ENCODE measurements at places on chromosomes 11 and 22. TPM values are rescaled to one million over a fixed set of nuclear protein-coding genes. Genes with fewer than 3 reads are reported as not detected.

- H3K36me3 ChIP-seq = no peaks in the 10 kb centered on the region
- peaks cover 13% of the 10 kb centered on the region for H3K27me3 ChIP-seq
- no peak overlapping the region for H3K4me3 ChIP-seq
- no peak overlapping the region for H3K27ac ChIP-seq
Observed at GRCh38 chr11:17613983-17614382, 66.9 kb downstream of the OTOG start.

DNA sequence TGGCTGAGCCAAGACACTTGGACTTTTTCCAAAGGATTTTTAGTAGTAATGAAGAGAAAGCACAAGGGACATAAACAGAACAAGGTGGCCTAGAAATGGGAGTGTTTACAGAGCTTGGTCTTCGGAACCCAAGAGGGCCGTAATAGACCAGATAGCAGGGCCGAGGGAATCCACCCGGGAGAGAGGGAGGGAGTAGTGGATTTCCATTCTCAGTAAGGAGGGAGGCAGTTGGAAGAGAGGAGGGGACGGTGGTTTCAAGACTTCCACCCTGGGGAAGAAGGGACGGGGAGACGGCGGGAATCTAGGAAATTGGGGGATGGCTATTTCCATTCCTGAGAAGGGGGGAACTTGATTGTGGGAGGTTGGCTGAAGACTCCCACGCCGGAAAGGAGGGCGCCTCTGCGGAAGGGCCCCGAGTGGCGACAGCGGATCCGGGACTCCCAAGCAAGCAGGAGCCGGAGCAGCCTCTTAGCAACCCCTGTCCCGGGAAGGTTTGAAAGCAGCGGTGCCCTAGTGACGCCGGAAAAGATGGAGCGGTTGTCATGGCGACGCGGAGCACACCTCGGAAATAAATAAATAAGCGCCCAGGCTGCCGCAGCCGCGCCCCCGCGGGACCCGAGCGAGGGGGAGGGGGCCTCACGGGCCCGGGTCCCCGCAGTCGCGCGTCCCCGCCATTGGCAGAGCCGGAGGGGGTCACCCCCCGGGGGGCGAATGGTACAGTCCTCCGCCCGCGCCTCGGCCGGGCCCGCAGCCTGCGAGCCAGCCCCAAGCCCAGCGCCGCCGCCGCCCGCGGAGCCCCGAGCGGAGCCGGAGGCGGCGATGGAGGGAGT is 31.6 kb downstream of the EIF3F start:
- peak overlapping the region; percentile 75 for H3K4me3 ChIP-seq
- no peak overlapping the region for H3K27ac ChIP-seq
- peak; percentile 77 for DNase-seq
- peaks cover 68% of the 10 kb centered on the region for H3K27me3 ChIP-seq
- no peaks in the 10 kb centered on the region for H3K36me3 ChIP-seq

GRCh38 chr11:109062445-109062844 is 359.5 kb upstream of the C11orf87 start:
- H3K4me1 ChIP-seq = no peaks in the 10 kb centered on the region
- no peaks in the 10 kb centered on the region for H3K36me3 ChIP-seq
- H3K27ac ChIP-seq = no peak overlapping the region
- H3K27me3 ChIP-seq = no peaks in the 10 kb centered on the region
- H3K4me3 ChIP-seq = no peak overlapping the region

TPST2 gene
- total RNA-seq = 39.9 TPM

DNA sequence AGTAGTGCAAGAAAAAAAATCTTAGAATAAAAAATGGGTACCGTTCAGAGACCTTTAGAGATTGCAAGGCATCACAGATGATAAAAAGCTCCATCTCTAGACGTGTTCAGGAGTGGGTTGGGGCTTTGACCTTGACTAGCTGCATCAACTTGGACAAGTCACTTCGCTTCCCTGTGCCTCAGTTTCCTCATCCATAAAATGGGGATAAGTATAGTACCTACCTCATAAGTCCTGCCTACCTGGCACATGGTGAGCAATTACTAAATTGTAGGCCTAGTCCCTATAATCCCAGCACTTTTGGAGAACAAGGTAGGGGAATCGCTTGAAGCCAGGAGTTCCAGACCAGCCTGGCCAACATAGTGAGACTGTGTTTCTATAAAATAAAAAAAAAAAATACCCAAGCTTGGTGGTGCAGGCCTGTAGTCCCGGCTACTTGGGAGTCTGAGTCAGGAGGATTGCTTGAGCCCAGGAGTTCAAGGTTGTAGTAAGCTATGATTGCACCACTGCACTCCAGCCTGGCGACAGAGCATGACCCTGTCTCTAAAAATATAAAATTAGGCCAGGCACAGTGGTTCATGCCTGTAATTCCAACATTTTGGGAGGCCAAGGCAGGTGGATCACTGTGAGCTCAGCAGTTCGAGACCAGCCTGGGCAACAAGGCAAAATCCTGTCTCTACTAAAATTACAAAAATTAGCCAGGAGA is 6.0 kb upstream of the F2 start:
- H3K36me3 ChIP-seq = no peaks in the 10 kb centered on the region
- H3K27me3 ChIP-seq = no peaks in the 10 kb centered on the region
- DNase-seq = no peak
- H3K4me1 ChIP-seq = no peaks in the 10 kb centered on the region
- no peak overlapping the region for H3K4me3 ChIP-seq

GRCh38 chr11:44709966-44710365 is 16.8 kb upstream of the TSPAN18 start:
- DNase-seq = no peak
- H3K27ac ChIP-seq = peak overlapping the region; percentile 32
- no peak overlapping the region for H3K4me3 ChIP-seq

DNA sequence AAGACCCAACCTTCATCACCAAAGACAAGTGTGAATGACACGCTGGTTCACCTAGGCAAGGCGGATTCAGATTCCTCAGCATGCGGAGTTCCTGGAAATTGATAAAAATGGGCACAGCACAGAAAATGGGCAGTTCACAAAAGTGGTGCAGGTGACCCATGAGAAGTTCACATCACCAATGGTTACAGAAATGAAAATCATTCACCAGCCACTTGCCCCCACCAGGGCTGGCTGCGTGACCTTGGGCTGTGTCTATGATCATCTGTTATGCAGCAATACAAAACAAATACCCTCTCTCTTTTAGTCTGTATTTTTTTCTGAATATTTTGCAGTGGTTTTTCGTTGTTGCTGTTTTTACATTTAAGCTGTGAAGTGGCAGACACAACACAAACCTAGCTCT is 415.9 kb downstream of the TBC1D22A start:
- H3K27me3 ChIP-seq = no peaks in the 10 kb centered on the region
- H3K4me3 ChIP-seq = no peak overlapping the region
- no peak for DNase-seq
- H3K4me1 ChIP-seq = no peaks in the 10 kb centered on the region
- no peak overlapping the region for H3K27ac ChIP-seq

NOX4 gene
- total RNA-seq = 12.7 TPM

- no peak overlapping the region for H3K27ac ChIP-seq
- peaks cover 6% of the 10 kb centered on the region for H3K4me1 ChIP-seq
- no peaks in the 10 kb centered on the region for H3K36me3 ChIP-seq
- no peak for DNase-seq
- no peaks in the 10 kb centered on the region for H3K27me3 ChIP-seq
Observed at GRCh38 chr11:26909991-26910591, 83.8 kb upstream of the FIBIN start.

GRCh38 chr11:28679795-28680468 is 571.7 kb downstream of the METTL15 start:
- no peaks in the 10 kb centered on the region for H3K4me1 ChIP-seq
- no peaks in the 10 kb centered on the region for H3K36me3 ChIP-seq
- H3K27me3 ChIP-seq = no peaks in the 10 kb centered on the region
- no peak overlapping the region for H3K4me3 ChIP-seq
- H3K27ac ChIP-seq = no peak overlapping the region

DNA sequence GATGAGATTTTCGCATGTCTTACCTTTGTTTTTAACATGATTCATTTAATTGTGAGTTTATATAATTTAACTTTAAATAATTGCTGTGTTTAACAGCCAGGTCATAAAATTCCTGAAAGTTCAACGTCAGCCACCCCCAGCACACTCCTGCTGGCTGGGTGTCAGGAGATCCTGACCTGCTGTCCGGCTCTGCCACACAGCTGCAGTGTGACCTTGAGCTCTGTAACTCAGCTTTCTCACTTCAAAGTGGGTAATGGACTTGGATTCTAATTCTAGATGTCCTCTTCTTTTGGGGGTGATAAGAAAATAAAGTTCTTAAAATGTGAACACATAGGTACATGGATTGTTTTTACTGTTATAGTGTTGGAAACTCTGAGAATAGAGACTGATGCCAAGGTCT is 10.9 kb downstream of the VPS26B start:
- no peaks in the 10 kb centered on the region for H3K4me1 ChIP-seq
- no peak overlapping the region for H3K4me3 ChIP-seq
- no peaks in the 10 kb centered on the region for H3K36me3 ChIP-seq
- DNase-seq = no peak
- no peaks in the 10 kb centered on the region for H3K27me3 ChIP-seq
- H3K27ac ChIP-seq = no peak overlapping the region

DNA sequence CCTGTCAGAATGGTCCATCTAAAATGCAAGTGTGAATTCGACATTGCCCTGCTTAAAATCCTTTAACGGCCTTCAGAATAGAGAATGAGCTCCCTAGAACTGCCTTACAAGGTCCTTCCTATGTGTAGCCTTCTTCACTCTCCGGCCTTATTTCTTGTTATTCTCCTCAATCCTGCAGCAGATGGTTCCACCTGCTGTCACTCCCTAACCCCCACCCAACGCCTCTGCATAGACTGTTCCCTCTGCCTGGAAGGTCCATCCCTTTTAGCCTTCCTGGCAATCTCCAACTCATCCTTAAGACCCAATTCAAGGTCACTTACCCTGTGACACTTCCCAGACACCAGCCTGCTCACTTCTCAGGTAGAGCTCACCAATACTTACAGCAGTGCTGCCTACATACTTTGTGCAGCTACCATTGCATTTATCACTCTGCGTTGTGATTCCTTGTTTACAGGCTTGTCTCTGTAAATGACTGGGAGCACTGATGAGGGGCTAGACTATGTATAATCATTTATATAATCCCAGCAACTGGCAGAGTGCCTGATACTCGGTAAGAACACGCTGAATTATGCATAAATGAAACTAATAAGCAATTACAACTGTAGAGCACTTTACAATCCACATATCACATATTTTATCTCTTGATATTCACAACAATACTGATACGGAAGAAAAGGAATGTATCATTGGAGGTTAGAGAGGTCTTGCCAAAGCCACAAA is 58.9 kb downstream of the CLPB start:
- no peak for DNase-seq
- H3K36me3 ChIP-seq = no peaks in the 10 kb centered on the region
- no peaks in the 10 kb centered on the region for H3K4me1 ChIP-seq
- no peaks in the 10 kb centered on the region for H3K27me3 ChIP-seq
- H3K27ac ChIP-seq = no peak overlapping the region
- no peak overlapping the region for H3K4me3 ChIP-seq

FIBIN gene
- total RNA-seq = 36.7 TPM

DNA sequence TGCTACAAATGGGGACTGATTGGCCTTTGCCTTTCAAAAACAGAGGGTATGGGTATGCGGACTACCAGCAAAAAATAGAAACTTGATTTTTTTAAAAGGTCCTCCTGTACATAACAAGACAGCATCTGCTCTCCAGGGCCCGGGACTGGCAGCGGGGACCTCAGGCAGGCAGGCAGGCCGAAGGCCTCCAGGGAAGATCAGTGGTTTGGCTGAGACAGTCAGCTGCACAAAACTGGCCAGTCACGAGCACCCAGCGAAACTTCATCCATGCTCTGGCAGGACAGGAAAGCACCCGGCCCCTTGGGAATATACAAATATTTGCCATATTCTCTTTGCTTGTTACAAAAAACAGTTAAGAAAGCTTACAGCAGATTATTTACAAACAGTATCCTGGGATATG is 11.0 kb downstream of the RPL27A start:
- no peak overlapping the region for H3K4me3 ChIP-seq
- no peaks in the 10 kb centered on the region for H3K36me3 ChIP-seq
- H3K27ac ChIP-seq = no peak overlapping the region
- no peaks in the 10 kb centered on the region for H3K4me1 ChIP-seq
- no peak for DNase-seq

HBG1 gene
- total RNA-seq = not detected

MGAT3 gene
- 20.0 TPM for total RNA-seq

GRCh38 chr11:61602775-61603569 is 22.1 kb upstream of the SYT7 start:
- peak; percentile 88 for DNase-seq
- H3K36me3 ChIP-seq = no peaks in the 10 kb centered on the region
- H3K4me3 ChIP-seq = no peak overlapping the region
- H3K27me3 ChIP-seq = no peaks in the 10 kb centered on the region

GRCh38 chr11:44036811-44037657 is 10.7 kb upstream of the ACCSL start:
- peaks cover 3% of the 10 kb centered on the region for H3K27me3 ChIP-seq
- H3K4me3 ChIP-seq = no peak overlapping the region
- no peaks in the 10 kb centered on the region for H3K36me3 ChIP-seq
- no peak overlapping the region for H3K27ac ChIP-seq
- H3K4me1 ChIP-seq = no peaks in the 10 kb centered on the region

DNA sequence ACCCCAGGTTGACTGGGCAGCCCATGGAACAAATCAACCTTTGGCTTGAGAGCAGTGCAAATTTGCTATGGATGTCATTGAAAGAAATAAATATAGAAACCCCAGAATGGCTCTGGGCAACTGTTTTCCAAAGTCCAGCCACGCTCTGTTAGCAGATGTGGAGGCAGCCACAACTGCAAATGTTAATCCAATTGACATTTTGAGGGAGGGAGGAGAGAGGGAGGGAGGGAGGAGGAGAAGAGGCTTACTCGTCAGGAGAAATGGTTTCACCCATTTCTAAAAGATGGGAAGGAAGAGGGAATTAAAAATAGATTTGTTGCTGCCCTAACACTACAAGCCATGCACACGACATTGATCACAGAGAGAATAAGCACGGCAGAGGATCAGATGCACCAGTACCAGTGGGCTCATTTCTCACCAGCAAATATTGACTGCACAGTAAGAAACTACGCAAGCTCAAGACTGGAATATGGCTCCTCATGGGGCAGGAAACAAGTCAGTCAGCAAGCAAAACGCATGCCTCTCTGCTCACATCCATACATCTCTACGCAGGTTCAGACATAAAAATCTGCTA is 229.1 kb downstream of the LARGE1 start:
- no peaks in the 10 kb centered on the region for H3K27me3 ChIP-seq
- DNase-seq = no peak
- H3K36me3 ChIP-seq = no peaks in the 10 kb centered on the region
- H3K4me3 ChIP-seq = no peak overlapping the region

- no peaks in the 10 kb centered on the region for H3K27me3 ChIP-seq
- H3K27ac ChIP-seq = no peak overlapping the region
- H3K36me3 ChIP-seq = no peaks in the 10 kb centered on the region
- H3K4me3 ChIP-seq = no peak overlapping the region
- no peak for DNase-seq
Observed at GRCh38 chr11:36447514-36447913, 62.6 kb downstream of the TRAF6 start.

WNT7B gene
- total RNA-seq = 2.4 TPM

DNA sequence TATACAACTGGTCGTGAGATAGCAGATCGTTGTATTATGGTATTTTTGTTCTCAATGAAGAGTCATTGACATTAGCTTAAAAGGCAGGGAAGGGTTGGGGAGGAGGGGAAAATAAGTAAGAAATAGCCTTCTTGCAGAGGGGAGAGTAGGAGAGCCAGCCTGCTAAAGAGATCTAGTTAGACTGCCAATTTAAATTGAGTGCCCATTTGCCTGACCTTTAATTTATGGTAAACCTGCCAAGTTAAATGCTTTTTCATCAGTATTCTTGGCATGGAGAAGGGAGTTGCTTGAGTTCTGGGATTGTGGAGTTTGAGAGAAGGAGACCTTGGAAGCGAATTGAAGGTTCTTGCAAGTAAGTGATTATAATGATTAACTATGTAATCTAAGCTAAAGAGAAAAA is 89.0 kb downstream of the FAM83F start:
- H3K4me1 ChIP-seq = no peaks in the 10 kb centered on the region
- no peaks in the 10 kb centered on the region for H3K36me3 ChIP-seq
- H3K27ac ChIP-seq = no peak overlapping the region
- H3K4me3 ChIP-seq = no peak overlapping the region
- H3K27me3 ChIP-seq = no peaks in the 10 kb centered on the region
- DNase-seq = no peak

All from hepatocyte (in vitro differentiated cells).